Iris pigment epithelial cell (primary cell): ENCODE measurements at places on chromosomes 6 and 20.

DNA sequence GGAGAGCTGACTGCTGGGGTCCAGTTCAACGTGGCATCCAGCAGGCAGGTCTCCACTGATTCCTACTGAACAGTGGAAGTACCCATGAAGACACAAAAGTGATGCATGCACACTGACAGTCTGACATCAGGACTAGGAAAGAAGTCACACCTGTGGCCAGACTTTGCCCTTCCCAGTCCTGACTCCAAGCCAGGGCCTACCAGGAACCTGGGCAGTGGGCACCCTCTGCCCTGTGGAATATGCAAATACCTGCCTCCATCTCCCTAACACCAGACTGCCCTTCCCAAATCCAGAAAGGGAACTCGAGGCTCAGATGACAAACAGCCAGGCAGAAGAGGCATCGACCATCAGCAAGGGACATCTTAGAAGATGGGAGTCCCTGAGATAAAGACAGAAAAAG lies 50.9 kb downstream of the SLC23A2 start:
- no peak for DNase-seq

GRCh38 chr6:6458172-6458571 lies 130.3 kb upstream of the LY86 start:
- no peak for DNase-seq

DNA sequence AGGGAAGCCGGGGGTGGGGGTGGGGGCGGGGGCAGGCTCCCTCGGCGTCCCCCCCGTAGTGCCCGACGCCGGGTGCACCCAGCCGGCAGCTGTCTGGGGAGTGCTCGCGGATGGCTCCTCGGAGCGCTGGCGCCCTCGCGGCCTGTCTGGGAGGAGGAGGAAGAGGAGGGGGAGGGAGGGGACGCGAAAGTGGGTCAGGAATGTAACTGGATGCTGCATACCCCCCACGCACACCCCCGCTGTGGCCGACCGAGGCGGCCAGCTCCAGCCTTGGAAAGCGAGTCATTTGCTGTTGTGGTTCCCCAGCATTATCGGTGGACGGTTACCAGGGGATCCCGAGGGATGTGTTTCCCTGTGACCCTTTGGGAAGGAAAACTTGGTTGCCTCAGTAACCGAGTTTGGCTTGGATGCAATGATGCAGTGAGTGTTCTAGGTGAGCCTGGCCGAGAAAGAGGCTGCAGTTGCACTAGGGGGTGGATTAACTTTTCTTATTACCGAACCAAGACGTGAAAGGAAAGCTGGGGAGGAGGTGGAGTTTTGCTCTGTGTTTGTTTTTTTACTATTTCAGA lies 55.2 kb upstream of the RREB1 start:
- DNase-seq: peak; percentile 83

GRCh38 chr6:134063966-134064445 lies 11.6 kb upstream of the SLC2A12 start:
- peak; percentile 85 for DNase-seq

GRCh38 chr6:45479834-45480751 lies 102.4 kb upstream of the SUPT3H start:
- peak; percentile 97 for DNase-seq

- no peak for DNase-seq
These were observed 63.4 kb downstream of the TCP11 start for GRCh38 chr6:35077713-35078105.

DNA sequence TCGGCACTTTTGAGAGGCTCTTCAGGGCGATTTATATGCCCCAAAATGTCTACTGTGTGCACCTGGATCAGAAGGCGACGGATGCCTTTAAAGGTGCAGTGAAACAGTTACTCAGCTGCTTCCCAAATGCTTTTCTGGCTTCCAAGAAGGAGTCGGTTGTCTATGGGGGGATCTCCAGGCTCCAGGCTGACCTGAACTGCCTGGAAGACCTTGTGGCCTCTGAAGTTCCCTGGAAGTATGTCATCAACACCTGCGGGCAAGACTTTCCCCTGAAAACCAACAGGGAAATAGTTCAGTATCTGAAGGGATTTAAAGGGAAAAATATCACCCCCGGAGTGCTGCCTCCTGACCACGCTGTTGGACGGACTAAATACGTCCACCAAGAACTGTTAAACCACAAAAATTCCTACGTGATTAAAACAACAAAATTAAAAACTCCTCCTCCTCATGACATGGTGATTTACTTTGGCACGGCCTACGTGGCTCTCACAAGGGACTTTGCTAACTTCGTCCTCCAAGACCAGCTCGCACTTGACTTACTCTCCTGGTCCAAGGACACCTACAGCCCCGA lies 8.2 kb downstream of the GCNT2 start:
- DNase-seq: peak; percentile 12

DNA sequence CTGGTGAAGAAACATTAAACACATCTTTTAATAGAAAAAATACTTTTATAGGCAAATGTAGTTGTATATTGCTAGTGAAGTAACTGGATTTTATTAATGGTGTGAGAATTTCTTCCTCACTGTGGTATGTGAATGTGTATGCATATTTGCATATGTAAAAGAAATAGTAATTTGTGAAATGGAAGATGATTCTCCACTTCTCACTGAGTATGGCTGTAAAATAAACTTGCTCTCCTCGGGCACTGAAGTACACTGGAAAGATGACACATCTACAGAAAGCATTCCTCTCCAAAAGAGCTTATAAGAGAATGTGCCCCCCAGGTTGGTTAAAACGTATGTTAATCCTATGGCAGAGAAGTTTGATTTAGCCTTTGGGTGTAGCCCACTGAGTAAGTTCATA lies 155.5 kb downstream of the LPA start:
- no peak for DNase-seq

DNA sequence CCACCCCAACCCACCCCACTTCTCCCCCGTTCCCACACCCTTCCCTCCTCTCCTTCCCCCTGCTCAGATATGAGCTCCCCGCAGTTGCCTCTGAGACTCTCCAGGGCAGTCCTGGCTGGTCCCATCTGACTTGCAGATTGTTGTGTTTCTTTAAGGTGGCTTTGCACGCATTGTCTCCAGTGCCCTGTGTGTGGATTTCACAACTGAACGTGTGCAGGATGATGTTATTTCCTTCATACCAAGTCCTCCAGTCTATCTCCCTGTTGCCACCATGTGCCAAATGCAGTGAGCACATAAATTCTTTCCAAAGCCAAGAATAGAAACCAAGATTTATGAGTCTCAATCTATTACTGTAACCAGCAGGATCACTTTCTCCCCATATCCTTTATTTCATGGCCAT lies 79.1 kb downstream of the TMEM242 start:
- peak; percentile 82 for DNase-seq

DNA sequence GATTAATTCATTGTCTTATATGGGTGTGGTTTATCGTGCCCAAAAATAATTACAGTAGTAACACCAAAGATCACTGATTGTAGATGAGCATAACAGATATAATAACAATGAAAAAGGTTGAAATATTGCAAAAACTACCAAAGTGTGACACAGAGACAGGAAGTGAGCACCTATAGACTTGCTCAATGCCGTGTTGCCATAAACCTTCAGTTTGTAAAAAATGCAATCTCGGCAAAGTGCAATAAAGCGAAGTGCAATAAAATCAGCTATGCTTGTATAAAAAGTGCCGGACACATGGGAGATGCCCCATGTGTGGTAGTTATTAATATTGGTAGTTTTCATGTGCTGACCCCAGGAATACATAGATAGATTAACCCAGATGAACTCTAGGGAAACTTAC lies 192.6 kb downstream of the NRN1 start:
- no peak for DNase-seq

- DNase-seq: no peak
These were observed 159.8 kb downstream of the INSM1 start for GRCh38 chr20:20527661-20528060.

DNA sequence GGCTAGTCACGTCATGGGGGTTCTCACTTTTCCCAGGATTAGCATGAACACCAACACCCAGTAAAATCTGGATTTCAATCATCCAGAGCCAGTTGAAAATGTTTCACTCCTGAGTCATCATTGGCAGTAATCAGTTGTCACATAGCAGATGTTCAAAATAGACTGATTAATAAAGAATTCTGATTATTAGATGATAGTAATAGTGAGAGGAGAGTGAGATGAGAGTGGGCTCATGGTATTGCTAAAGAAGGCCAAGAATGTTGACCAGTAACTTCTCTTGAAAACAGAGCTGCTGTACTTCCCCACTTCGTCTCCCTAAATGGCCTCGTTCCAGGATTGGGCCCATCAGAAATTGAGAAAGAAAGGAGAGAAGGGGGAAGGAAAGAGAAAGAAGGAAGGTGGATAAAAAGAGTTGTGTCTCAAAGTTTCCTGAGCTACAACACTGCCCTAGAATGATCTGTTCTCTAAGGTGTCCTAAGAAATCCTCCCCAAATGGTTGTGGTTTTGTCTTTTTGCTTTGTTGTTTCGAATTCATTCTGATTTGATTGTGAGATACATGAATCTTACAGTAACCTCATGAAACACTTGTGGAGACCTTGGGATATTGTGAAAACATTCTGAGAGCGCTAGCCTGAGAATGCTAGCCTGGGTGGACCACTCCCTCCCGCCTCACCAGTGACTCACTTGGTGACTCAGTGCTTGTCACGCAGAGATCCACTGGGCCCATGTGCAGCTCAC lies 502.2 kb upstream of the JARID2 start:
- DNase-seq: peak; percentile 99

DNA sequence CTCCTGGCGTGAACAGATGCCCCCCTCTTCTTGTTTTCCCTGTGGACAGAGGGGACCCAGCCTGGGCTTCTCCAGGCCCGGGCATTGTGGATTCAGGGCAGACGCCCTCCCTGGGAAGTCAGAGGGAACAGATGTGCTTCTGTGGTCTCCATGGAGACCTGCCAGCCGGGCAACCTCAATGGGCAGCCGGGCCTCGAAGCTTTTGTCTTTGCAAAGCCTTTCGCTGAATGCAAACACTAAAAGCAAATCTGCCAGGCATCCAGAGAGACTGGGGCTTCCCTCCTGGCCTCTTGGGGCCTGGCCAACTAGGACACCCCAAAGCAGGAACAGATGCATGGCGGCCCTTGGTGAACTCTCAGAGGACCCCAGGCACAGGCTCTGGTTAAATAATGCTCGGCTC lies 370.0 kb upstream of the SULF2 start:
- no peak for DNase-seq

- no peak for DNase-seq
These were observed 423.2 kb downstream of the PREX1 start for GRCh38 chr20:48404598-48404997.

DNA sequence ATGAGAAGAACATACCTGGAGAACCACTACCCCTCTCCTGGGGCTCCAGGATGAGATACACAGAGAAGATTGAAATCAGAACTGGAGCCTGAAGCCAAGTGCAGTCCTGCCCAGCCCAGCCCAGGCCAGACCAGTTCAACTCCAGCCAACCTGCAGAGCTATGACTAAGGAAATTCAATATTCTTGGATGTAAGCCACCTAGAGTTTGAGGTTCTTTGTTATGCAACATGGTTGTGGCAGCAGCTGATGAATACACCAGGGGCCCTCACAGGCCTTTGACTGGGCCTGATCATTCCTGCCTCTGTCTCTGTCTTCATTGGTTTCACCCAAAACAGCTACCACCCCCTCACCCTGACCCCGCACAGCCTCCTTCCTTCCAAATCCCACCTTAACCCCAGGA lies 167.8 kb downstream of the LRFN2 start:
- peak; percentile 52 for DNase-seq

DNA sequence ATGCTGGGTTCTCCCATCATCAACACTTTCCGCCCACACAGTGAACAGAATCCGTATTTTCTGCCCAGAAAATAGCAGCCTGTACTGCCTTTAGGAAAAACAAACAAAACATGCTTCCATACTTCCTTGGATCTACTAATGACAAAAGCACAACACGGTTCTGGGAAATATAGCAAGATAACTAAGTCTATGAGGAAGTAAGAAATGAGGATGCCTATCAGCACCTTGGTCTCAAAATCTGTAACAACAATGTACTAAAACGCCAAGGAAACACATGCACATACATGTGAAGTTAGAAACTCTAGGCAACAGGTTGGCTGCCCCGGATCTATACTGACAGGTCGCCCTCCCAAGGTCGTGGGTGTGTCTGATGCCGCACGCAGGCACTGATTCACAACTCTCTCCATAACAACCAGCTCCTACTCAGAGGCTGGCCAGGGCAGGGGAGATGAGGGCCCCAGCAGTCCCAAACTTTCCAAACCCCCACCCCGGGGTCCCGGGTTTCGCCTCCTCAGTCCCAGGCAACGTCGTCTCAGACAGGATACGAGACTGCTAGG lies 710 bp downstream of the BTBD9 start:
- peak; percentile 52 for DNase-seq

DNA sequence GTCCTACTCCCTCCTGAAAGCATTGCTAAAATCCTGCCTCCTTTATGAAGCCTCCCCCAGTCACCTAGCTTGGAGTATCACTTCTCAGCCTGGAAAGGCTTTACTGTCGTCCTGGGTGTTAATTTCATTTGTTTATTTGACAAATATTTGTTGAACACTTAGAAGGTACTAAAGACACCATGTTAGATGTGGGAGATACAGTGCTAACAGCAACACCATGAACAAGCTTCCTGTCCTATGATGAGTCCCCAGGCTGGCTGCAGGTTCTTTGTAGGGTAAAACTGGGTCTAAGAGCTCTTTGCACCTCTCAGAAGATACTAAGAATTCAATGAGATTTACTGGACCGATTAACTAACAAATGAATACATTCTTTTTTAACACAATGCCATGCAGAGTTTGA lies 109.2 kb upstream of the TMEM170B start:
- no peak for DNase-seq

DNA sequence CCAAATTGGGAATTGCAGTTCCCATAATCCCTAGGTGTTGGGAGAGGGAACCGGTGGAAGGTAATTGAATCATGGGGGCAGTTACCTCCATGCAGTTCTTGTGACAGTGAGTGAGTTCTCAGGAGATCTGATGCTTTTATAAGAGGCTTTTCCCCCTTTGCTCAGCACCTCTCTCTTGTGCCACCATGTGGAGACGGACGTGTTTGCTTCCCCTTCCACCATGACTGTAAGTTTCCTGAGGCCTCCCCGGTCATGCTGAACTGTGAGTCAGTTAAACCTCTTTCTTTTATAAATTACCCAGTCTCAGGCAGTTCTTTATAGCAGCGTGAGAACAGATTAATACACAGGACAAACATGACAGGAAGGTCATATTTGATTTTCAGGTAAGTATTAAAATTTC lies 25.3 kb upstream of the HECA start:
- peak; percentile 63 for DNase-seq
